ENCODE measurements at places on chromosomes 16 and 17. TPM values are rescaled to one million over a fixed set of nuclear protein-coding genes. Genes with fewer than 3 reads are reported as not detected.

Gene CIBAR2
- total RNA-seq, result 4.9 TPM

Gene PLA2G10
- 1.3 TPM for total RNA-seq

Gene CFAP97D1
- not detected for total RNA-seq

Gene CES3
- 0.48 TPM for total RNA-seq

DNA sequence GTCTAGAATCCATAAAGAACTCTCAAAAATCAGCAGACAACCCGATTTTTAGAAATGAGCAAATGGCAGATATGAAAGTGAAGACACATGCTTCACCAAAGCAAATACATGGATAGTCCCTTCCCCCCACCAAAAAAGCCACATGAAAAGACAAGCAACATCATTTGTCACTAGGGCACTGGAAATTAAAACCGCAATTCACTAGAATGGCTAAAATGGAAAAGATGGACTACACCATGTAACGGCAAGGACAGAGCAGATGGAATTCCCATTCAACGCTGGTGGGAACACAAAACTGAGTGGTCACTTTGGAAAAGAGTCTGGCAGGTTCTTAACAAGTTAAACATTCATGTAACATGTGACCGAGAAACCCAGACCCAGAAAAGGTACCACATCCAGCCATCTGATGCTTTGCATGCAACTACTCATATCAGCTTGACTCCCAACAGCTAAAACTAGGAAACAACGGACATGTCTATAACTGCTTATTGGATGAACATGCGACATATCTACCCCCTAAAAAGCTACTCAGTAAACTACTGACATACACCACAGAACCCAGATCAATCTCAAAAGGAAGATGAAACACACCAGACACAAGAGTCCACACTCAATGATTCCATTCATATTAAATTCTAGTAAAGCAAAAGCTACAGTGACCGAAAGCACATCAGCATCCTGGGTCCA is 132.6 kb downstream of the ZNF778 start:
- no peak for DNase-seq

Gene NPW
- 4.7 TPM for total RNA-seq

Gene GLIS2
- 13.1 TPM for total RNA-seq

GRCh38 chr16:75074920-75075687 is 41.5 kb downstream of the LDHD start:
- DNase-seq, result no peak

Gene C1QL1
- total RNA-seq, result 15.6 TPM

DNA sequence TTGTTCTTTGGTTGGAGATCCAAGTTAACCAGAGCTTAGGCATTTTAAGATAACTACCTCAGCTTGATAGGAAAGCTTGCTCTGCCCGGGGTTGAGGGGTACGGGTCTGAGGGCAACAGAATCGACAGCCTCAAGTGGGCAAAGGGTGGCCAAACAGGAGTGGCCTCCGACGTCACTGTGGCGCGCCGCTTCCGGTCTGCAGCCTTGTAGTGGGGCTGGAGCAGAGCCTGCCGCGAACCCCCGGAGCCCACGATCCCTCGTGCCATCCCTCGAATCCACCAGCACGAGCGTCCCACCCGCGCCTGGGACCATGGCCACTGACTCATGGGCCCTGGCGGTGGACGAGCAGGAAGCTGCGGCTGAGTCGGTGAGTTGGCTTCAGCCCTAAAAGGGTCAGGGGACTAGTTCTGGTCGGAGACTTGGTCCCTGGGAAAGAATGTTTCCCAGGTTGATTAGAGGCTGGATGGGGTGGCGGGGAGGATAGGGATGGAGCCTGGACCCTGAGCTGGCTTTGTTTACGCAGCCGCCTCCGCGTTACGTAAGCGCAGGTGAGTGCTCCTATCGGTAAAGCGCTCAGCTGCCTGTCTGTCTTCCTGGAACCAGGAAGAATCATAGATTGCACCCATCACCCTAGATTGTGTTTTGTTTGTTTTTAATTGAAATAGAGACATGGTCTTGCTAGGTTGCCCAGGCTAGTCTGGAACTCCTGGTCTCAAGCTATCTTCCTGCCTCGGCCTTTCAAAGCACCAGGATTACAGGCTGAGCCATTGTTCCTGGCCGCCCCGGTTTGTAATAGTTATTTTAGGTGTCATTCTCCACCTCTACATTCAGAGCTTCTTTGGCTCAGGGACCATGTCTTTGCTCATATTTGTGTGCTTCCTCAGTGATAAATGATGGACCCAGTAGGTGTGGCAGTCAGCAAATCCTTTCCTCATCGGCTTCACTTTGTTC is at the start of gene DDX19B:
Gene DDX19B (plus strand): TSS at position 199 of the 951 bp plus-strand sequence. CDS start 112 bp downstream, at position 311.
- no peak for DNase-seq

Gene CD300E
- not detected for total RNA-seq

DNA sequence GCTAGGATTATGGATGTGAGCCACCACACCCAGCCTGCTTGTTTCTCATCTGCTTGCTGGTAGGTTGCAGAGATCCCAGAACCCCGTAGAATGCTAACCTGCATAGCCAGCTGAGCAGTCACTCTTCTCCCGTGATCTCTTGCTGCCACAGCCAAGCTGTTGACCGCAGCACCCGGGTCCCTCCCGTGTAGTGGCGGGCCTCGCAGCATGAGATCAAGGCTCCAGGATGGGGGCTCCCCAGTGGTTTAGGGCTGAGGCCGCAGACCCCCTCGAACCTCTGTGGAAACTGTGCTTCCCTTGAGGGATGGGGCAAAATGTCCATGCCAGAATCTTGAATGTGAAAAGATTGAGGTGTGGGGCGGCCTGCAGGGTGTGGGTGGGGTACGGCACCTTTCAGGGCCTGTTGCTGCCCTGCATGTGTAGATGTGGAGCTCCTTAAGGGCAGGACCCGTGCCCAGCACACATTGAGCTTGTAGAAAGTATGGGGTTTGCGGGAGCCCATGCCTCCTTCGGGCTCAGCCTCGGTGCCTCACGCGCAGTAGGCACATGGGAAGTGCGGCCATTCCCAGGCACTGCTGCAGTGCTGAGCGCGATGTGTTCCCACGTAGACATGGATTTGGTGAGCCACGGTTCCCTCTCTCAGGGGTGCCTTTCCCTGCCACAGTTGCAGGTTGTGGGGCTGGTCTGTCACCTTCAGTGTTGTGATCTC is 99.9 kb downstream of the BANP start:
- no peak for DNase-seq

DNA sequence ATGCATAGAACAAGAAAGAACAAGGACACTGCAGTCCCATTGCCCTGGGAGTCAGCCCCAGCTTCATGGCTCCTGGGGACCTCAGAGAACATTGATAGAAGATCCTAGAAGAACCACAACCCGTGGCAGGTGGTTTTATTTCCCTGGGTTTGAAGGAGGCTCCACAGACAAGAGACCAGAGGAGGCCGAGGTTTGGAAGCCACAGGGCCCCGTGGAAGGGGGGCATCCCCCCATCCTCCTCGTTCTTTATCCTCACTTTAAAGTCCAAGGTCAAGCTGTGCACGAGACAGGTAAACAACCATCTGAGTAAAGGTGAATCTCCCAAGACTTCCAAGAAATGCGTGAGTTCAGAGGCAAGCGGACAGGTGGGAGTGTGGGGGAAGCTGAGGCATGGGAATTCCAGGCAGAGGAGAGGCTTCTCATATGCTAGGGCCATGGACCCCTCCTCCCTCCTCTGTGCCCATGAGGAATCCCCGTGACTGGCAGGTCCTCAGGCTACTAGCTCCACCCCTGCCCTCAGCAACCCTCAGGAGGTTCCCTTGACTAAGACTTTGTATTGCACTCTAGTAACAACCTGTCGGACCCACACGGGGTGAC is 849 bp upstream of the SULT1A1 start:
- DNase-seq, result no peak

DNA sequence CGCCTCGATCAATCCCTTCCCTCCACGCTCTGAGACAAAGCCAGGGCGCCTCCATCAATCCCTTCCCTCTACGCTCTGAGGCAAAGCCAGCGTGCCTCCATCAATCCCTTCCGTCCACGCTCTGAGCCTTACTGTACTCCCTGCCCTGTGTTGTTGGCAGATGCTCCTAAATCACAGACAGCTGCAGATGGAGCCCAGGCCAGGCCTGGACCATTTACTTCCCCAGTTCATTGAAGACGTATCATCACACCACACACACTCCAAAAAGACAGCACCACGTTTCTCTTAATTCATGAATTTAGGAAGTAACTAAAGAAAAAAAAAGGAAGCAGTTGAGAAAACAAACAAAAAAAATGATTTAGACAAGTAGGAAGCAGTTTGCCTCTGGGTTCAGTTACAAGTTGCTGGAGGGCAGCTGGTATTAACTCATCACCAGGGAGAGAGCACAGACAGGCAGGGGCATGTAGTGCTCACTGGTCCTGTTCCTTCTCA is 7.4 kb upstream of the CD300LD start:
- no peak for DNase-seq

Gene KRTAP4-9
- total RNA-seq, result not detected
